Brain (organoid and tissue), 16 donors: ENCODE measurements at places on chromosomes 6 and 20.

DNA sequence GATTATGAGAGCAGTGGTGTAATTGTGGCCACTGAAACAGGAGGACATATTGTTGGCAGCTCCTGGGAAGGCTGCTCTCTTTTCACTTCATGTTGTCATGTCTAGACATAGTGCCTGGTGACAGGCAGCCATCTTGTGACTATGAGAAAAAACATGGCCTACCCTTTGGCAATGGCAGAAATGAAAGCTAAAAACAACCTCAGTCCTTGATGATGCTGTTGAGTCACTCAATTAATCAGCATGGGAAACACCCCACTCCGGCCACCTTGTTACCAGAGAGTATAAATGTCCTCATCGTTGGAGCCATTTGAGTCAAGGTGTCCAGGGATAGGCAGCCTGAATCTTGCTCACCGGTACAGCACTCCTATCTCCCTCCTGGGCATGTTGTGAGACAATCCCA lies 31.2 kb upstream of the HMGA1 start:
- no peak for DNase-seq

- no peak for DNase-seq
Observed at GRCh38 chr20:50744143-50744792, 12.9 kb downstream of the PARD6B start.

- DNase-seq, result no peak
Observed at GRCh38 chr6:25329982-25330381, 50.8 kb downstream of the CARMIL1 start.

- DNase-seq, result peak; percentile 50
Observed at GRCh38 chr6:27582928-27583725, 110.2 kb upstream of the ZNF184 start.

DNA sequence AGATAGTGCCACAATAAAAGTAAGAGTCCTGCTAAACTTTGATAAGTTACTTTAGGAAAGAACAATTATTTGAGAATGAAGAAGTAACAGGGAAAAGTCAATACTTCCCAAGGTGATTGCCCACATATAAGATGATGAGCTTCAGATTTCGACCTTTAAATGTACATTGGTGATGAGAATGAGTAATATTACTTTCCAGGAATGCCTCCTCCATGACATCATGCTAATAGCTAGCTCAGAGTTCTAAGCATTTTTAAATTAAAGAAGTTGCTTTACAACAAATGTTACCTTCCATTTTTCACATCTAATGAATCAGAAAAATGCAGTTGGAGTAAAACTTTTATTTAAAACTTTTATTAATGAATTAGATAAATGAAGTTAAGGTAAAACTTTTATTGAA lies 22.5 kb upstream of the OPN5 start:
- DNase-seq, result no peak

GRCh38 chr6:125987026-125987617 lies 782 bp downstream of the TRMT11 start:
- no peak for DNase-seq

GRCh38 chr20:46088409-46089166 lies 1.2 kb downstream of the NCOA5 start:
- DNase-seq, result no peak

GRCh38 chr6:42175860-42176259 lies 2.7 kb downstream of the GUCA1A start:
- DNase-seq, result no peak

GRCh38 chr6:150370112-150370511 lies 1.3 kb downstream of the IYD start:
- DNase-seq, result no peak

- no peak for DNase-seq
Observed at GRCh38 chr6:99789767-99790166, 183.1 kb downstream of the PRDM13 start.

GRCh38 chr20:33444797-33445560 lies 1.4 kb upstream of the SNTA1 start:
- DNase-seq, result no peak

GRCh38 chr6:79949233-79949632 lies 1.9 kb upstream of the ELOVL4 start:
- peak; percentile 71 for DNase-seq

- no peak for DNase-seq
Observed at GRCh38 chr6:150145830-150146229, 3.0 kb downstream of the PPP1R14C start.

- DNase-seq, result no peak
Observed at GRCh38 chr6:35495258-35496035, 1.4 kb downstream of the TEAD3 start.

GRCh38 chr6:130368576-130368975 lies 2.8 kb downstream of the TMEM200A start:
- no peak for DNase-seq

DNA sequence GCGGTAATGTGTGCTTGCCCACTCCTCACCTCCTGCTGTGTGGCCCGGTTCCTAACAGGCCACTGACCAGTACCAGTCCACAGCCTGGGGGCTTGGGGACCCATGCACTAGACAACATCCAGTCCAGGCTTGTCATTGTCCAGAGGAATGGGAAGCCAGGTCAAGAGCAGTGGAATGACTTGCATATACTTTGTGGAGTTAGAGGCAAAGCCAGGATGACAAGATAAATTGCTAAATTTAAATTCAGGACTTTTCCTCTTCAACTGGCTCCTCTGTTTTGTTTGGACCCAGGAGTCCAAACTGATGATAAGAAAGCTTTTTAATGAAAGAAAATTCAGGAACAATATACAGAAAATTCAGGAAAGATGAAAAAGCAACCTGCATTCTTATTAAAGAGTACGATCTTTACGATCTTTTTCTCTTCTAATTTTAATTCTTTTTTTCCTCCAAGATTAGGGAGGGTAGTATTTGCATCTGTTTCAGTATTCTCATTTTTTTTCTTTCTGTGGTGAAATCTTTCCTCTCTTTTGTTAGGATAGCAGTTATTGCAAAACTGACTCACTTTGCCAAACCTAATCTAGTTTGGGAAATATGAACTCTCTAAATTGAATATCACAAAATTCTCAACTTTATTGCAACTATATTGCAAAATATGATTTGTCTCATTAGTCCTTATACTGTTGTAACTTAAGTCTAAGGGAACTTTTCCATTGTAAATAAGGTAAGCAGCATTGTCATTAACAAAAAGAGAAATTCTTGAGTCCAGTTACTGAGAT lies 48.2 kb downstream of the DCBLD1 start:
- no peak for DNase-seq

GRCh38 chr20:6651561-6651960 lies 115.9 kb upstream of the BMP2 start:
- no peak for DNase-seq

- DNase-seq, result no peak
Observed at GRCh38 chr20:10462516-10462915, 27.4 kb downstream of the SLX4IP start.

GRCh38 chr6:125913864-125914351 lies 42.7 kb upstream of the HINT3 start:
- DNase-seq, result no peak

- no peak for DNase-seq
Observed at GRCh38 chr6:119536666-119537065, 187.1 kb upstream of the MAN1A1 start.

GRCh38 chr6:130527173-130527572 lies 161.4 kb downstream of the TMEM200A start:
- DNase-seq, result no peak

DNA sequence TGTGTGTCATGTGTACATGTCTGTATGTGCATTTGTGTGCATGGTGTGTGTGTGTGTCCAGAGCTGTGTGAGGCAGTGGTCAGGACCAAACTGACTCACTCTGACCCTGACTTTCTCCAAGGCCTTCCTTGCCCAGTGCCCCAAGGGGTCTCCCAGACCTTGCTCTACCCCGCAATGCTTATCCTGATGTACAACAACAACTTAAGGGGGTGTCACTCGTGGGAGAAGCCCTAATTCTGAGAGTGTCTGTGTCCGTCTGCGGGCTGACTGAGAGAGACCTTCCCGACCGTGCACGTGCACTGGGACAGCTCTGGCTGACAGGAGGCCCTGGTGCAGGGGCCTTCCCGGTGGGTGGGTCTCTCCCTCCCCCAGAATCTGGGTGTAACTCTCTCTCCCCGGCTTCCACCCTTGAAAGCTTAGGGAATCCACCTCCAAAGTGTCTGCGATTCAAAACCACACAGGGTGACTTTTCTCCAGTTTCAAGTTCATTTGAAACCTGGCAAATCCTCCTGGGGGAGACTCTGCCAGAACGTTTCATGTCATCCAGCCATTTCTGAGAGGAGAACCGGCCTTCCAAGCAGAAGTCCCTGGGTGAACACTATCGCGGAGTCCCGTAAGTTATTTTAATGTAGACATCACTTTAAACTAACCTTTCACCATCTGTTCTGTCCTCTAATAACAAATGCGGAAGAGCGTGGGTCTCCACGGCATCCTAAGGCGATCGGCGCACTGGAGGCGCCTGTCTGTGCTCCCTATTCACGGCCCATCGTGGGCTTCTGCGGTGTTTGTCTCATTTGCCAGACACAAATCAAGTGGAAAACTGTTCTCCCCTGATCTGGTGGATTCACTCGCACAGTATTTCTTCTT lies 225.5 kb downstream of the TAF4 start:
- DNase-seq, result peak; percentile 39

DNA sequence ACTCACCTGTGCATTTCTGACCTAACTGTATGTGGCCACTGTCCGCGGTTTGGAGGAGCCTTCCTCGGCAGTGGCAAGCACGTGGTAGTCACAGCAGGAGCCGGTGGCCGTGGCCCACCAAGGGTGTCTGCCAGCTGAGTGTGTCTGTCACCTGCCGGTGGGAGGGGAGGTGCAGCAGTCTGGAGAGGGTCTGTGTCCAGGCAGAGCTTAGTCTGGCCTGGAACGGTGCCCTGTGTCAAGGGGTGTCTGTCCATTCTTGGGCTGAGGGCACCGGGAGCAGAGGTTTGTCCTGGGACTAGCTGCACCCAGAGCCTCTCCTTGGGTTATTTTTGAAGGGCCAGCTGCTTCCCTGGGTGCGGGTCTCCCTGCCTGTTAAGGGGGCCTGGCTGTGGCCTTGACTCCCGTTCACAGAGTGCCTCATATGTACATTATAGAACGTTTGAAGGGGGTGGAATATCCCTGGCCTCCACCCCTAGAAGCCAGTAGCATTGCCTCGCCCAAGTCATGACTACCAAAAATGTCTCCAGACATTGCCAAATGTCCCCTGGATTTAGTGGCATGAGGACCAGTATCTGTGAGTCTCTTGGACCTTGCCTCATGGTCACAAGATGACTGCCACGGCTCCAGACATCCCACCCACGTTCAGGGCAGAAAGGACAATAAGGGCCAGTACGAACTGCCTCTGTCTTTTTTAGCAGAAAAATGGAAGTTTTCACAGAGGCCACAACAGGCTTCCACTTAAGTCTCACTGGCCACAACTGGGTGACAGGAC lies 5.2 kb downstream of the RBM38 start:
- no peak for DNase-seq

DNA sequence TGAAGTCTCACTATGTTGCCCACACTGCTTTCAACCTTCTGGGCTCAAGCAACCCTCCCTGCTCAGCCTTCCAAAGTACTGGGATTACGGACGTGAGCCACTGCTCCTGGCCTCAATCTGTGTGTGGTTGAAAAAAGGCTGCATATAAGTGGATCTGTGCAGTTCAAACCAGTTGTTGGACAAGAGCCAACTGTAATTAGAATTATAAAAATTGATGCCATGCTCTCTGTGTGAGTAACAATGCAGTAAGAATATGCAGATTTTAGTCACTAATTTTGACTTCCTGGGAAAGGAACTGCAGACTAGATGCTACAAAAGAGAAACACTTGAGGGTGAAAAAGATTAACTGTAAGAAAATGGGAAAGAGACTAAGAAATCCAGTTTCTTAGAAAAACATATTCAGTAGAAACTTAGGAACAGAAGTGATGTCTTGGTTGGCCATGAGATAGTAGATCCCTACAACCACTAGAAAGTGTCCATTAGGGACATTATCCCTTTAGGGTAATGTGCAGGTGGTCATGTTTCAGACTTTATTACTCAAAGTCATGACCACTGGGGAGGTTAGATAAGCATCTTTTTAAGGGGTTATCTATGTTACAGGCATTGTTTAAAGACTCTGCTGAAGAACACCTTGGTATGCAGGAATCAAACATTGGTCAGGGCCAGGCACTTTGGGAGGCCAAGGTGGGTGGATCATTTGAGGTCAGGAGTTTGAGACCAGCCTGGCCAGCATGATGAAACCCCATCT lies 26.3 kb downstream of the ITCH start:
- peak; percentile 8 for DNase-seq

GRCh38 chr6:25165800-25166199 lies 113.4 kb upstream of the CARMIL1 start:
- no peak for DNase-seq

DNA sequence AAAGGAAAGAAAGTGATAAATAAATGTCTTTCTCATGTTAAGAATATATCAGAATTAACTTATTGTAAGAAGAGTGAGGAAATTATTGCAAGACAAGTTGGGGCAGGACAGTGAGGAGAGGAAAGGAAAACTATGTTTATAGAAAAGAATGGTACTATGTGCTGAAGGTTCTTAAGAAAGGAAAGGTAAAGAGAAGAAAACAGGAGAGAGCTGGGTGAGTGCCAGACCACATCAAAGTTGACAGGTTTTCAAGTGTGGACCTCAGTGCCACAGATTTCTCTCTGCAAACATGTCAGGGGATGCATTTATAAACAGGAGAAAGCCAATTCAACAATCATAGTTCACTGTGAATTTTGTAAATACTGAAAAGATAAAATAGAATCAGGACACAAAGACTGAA lies 439.2 kb downstream of the PKHD1 start:
- DNase-seq, result no peak

GRCh38 chr6:34390531-34391472 lies 1.7 kb downstream of the NUDT3 start:
- DNase-seq, result peak; percentile 66

DNA sequence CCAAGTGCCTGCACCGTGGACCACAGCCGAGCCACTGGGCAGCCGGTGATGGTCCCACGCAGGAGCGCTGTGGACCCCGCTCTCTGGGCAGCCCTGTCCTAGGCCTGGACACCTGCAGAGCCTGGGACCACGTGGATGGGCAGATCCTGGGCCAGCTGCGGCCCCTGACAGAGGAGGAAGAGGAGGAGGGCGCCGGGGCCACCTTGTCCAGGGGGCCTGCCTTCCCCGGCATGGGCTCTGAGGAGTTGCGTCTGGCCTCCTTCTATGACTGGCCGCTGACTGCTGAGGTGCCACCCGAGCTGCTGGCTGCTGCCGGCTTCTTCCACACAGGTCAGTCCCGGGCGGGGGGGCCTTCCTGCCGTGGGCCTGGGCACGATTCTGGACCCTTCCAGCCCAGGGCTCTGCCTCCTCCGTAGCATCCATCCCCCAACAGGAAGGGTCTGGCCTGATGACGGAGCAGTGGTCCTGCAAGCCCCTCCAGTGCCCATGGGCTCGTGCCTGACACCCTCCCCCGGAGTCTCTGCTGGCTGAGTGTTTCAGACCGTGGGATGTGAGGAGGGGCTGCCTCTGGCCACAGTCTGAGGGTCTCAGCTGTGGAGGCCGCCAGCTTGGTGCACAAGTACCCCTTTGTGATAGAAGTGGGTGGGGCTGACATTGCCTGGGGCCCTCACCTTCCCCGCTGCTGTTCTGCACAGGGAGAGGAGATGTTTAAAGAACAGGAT lies 572 bp downstream of the BIRC7 start:
- no peak for DNase-seq

DNA sequence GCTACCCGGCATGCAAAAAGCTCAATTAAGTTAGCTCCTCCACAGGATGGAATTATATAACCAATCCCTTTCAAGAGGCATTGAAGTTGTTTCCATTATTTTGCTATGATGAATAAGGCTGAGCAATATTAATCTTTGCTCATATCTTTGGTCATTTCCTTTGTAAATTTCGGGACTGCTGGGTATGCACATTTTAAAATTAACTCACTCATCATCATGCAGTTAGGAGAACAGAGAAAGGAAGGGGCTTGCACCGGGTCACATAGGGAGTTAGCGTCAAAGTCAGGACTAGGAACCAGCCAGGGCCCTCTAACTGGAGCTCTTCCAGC lies 430 bp upstream of the FAM110A start:
- DNase-seq, result no peak
